ENCODE measurements at places on chromosomes 12 and 14.

- DNase-seq, result no peak
These were observed 310.8 kb downstream of the FUT8 start for GRCh38 chr14:65723348-65723747.

DNA sequence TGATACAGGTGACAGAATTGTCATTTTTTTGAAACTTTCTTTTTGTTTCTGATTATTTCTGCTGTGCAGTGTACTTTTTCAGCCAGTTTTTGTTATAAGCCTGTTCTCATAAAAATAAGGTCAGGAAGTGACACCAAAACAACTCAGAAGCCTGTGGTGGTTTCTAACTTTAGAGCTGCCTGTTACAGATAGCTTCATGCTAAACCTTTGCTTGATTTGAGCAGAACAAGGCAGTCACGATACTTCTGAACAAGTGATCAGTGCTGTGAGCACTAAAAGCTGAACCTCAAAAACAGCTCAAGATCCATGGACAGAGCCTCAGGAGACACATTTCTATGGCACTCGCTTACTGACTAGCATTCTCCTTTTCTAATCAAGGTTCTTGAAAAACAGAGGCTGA lies 82.0 kb downstream of the PRKCH start:
- DNase-seq, result no peak

GRCh38 chr14:99990268-99991170 lies 74.7 kb upstream of the EVL start:
- no peak for DNase-seq

DNA sequence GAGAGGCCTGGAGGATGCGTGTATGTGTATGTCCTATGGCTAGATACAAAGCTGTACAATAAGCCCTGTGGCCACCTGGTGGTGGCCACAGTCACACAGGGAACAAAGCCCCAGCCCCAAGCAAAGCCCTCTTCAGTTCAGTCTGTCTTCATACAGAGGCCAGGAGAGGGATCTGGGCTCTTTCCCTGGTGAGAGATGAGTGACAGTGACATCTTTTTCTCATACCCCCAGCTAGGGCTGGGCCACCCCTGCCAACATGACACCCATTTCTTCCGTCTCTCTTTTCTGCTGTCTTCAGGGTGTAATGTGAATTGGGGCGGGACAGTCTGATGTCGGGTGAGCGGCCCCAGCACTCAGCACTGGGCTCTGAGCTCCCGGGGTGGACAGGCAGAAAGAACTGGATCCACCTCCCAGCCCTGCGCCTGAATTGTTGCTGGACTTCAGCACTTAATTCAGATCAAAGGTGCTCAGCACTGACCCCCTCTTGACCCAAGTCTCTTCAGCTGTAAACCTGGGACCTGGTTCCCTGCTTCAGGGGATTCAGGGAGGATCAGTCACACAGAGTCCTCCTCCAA lies 59.8 kb downstream of the SERPINA3 start:
- no peak for DNase-seq

DNA sequence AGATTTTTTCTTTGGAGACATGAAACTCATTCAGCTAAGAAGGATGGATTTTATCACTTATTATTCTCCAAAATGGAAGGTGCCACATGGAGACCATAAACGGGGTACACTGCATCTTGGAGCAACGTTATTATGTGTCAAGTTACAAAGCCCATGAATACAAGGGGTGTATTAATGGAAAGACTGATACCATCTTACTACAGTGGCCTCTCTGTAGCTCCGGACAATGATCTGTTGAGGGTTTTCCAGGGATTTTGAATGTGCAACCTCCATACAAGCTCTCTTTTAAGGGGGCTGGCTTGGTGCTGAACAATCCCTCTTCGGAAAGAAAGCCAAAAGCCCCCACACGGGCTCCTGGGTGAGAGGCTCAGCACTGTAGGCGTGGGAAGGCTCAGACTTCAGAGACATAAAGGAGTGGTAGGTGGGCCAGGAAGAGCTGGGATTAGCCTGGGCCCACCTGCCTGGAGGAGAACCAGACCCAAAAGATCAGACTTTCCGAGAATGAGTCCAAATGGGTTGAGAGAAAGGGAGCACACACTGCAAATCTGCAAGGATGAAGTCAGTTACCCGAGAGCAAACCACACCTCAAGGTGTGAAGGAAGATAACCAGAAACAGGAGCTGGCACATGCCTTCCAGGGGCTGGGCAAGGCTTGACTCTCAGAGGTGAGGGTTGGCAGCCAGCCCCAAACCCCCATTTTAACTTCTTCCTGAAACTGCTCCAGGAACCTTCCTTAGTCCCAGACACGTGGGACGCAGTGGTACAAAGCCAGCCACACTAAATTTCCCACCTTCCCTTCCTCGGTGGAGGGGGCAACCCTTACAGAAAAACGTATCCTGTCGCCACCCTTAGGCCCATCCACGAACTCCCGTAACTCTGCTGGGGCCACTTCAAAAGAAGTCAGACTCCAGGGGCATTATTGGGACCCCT lies 1.5 kb downstream of the VPS37B start:
- DNase-seq, result no peak

DNA sequence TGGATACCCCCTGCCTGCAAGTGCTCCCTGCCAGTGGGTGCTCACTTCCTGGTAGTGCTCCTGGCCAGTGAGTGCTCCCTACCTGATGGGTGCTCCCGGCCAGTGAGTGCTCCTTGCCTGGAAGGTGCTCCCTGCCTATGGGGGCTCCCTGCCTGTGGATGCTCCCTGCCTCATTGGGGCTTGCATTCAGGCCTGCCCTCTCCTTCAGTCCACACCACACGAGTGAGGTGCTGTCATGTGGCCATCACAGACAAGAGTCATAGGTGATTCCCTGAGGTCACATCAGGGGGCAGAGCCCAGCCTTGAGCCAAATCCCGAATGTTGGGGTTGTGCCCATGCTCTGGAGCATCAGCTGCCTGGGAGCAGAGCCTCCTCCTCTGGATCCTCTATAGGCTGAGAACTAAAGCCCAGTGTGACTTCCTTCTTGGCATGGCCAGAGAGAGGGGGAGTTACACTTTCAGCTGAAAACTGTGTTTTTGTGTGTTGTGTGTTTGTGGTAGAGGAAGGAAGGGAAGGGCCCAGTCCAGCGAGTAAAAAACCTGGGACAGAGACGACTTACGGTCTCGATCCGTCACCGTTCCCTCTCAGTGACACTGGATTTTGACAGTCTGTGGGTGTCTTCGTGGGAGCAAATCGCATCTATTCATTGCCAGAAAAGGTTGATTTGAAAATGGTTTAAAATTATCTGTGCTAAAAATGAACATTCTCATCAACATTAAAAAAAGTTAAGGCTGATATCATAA lies 136.0 kb downstream of the ADGRD1 start:
- DNase-seq, result no peak

- DNase-seq, result peak; percentile 8
These were observed 25.2 kb downstream of the HAL start for GRCh38 chr12:95970905-95971304.

DNA sequence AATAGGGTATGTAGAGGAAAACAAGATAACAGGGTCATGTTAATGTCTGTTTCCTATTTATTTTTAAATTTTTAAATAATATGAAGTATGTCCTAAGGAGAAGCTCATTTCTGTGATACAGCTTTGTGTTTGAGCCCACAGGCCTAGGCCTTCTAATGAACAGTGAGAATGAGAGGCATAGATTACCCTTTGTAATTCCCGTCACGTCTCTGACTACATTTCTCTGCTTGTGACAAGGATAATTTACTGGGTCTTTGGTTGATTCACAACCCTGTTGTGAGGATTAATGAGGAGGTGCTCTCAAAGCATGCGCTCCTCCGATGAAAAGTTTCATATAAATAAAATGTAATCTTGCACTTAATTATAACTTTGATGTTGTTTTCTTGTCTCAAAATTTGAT lies 56.1 kb downstream of the SYT10 start:
- no peak for DNase-seq

GRCh38 chr12:87272851-87273250 lies 756.4 kb downstream of the C12orf50 start:
- DNase-seq, result no peak

GRCh38 chr14:23627961-23628360 lies 8.2 kb upstream of the DHRS2 start:
- DNase-seq, result no peak

GRCh38 chr14:41634286-41634685 lies 27.6 kb downstream of the LRFN5 start:
- no peak for DNase-seq

DNA sequence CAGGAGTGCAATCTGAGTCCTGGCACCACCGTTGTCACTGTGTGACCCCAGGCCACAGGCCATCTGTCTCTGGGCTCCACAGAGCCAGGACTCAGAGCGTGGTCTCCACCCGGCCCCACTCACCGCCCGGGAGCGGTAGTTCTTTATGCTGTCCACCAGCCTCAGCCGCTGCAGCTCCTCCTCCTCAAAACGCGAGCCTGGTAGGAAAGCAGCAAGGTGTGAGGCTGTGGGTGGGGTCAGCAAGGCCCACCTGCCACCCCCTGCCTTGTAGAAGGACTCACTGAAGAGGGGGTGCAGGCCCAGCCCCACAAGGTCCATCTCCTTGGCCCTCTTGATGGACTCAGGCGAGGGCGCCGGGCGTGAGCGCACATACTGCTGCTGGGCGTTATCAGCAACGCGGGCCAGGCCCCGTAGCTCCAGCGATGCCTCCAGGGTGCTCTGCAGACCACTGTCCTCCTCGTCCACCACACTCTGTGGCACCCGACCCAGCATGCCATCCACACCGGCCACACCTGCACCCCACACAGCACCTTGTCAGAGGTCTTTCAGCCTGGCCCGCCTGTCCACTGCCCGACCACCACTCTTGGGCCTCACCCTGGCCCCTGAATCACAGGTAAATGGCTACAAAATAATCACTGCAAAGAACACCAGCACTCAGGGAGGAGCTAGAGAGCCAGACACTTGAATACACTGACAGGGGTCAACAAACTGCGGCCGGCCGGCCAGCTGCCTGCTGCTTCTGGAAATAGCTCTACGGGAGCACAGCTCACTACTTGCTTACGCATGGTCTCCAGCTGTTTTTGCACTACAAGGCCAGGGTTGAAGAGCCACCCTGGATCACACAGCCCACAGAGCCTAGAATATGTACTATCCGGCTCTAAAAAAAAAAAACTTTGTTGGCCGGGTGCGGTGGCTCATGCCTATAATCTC lies 16.3 kb downstream of the CFAP73 start:
- DNase-seq, result peak; percentile 94

GRCh38 chr14:34018125-34018524 lies 67.3 kb upstream of the EGLN3 start:
- DNase-seq, result no peak

- DNase-seq, result peak; percentile 74
These were observed 5.1 kb upstream of the PSMA3 start for GRCh38 chr14:58239244-58240195.

DNA sequence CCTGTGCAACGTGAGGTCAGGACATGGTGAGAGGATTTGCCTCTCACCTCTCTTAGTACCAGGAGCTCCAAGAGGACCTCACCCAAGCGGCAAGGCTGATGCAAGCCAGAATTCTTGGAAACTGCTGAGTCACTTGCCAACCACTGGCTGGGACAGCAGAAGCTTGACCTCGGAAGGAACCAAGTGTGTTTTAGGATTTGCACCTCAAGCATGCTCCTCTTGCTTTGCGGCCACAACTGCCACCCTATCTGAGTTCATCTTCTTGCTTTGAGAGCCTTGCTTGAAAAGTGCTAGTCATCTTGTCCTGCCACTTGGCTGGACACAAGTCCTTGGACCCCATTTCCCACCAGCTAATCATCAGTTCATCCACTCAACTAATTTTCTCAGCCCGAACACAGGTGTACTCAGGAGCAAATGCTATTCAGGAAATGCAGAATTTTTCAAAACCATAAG lies 195.8 kb downstream of the SLC25A21 start:
- peak; percentile 44 for DNase-seq

DNA sequence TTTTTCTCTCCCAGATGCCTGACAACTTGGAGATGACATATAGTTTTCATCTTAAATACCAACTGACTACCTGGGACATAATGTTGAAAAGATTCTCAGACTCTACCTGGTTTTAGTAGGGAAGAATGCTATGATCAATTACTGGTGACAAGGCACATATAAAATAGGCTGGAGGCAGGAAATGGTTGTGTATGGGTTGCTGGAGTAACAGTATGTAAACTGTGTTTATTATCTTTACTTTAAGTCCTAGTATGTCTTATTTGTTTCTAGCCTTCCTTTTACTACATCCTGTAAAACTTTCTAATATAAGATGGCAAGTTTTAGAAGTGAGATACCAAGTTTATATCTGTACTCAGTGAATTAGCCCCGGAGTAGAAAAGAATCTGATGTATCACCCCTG lies 98.1 kb downstream of the NUBPL start:
- DNase-seq, result peak; percentile 4

DNA sequence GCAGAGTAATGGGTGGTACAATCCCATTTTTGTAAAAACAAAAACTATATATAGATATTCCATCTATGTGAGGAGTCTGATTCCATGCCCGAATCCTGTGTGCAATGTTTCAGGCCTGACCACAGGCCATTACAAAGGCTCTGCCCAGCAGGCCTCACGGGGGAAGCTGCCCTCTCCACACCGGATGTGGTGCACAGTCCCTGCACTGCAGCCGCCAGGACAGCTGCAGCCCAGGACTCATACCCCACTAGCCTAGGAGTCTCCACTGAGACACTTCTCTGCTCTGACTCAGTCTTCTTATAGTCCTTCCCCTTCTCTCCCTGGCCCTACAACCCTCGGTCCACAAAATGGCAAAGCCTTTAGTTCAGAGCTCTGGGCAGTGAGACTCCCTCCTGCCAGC lies 190.4 kb downstream of the PPM1H start:
- DNase-seq, result no peak
